ENCODE measurements at places on chromosomes 2 and 18. TPM values are rescaled to one million over a fixed set of nuclear protein-coding genes. Genes with fewer than 3 reads are reported as not detected.

GRCh38 chr2:162938387-162938786 lies 99.8 kb upstream of the KCNH7 start:
- no peak overlapping the region for H3K27ac ChIP-seq
- no peaks in the 10 kb centered on the region for H3K4me1 ChIP-seq
- H3K4me3 ChIP-seq: no peak overlapping the region
- H3K36me3 ChIP-seq: no peaks in the 10 kb centered on the region
- H3K27me3 ChIP-seq: no peaks in the 10 kb centered on the region

DNA sequence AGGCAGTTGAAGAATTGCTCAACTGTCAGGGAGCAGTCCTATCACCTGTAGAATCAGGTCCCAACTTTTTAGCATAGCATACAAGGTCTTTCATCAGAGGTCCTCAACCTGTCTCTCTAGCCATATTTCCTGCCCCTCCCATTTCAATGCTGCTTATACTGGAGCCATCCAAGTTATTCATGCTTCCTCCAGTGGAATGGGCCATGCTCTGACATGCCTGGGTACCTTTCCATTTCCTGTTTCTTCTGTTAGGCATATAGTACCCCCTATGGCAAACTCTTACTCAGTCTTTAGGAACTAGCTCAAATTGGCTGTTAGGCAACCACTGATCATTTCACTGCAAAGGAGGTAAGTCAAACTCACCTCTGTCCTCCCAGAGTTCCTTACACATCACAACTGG lies 51.0 kb upstream of the ABCA12 start:
- H3K27ac ChIP-seq: no peak overlapping the region
- H3K4me1 ChIP-seq: no peaks in the 10 kb centered on the region

DNA sequence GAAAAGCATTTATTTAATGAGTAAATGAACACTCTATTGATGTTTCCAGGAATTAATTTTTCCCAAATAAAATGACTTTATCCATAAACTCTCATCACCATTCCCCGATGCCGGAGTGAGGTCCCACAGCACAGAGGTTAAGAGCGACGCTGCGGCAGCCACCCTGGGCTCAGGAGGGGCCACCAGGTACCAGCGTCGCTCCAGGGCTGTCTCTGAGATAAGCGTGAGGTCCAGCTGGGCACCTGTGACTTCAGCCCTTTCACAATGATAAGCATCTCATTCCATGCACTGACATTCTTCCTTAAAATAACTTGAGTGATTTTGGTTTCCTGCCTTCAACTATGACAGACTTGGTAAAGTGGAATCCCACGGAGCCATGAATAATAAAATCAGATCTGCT lies 182.1 kb downstream of the TWIST2 start:
- H3K4me3 ChIP-seq: no peak overlapping the region
- H3K27ac ChIP-seq: no peak overlapping the region
- DNase-seq: no peak

The GBX2 gene
- total RNA-seq: not detected

The EGR4 gene
- not detected for total RNA-seq

DNA sequence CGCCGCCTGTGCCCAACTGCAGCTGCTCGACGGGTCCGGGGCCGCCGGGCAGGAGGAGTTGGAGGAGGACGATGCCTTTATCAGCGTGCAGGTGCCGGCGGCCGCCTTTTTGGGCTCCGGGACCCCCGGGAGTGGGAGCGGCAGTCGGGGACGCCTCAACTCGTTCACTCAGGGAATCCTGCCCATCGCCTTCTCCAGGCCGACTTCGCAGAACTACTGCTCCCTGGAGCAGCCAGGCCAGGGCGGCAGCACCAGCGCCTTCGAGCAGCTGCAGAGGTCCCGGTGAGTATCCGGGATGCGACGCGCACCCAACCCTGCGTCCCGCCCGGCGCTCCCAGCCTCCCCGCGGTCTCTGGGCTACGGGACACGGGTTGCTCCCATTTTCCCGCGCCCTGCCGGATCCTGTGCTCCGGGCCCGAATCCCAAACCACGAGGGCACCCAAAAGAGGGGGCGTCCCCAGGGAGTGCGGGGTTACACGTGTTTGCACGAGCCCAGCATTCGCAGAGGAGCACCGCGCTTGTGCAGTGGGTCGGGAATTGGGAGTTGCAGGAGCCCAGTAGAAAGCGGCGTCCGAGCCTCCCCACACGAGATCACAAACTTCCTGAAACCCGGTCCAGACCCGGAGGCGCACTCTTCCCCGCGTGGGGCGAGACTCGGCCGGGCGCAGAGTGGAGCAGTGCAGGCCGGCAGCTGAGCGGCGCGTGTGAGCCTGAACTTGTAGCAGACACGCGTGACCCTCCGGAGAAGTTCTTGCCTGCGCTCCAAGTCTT lies 1.2 kb downstream of the CABLES1 start:
- peaks cover 17% of the 10 kb centered on the region for H3K4me1 ChIP-seq
- H3K27me3 ChIP-seq: no peaks in the 10 kb centered on the region
- DNase-seq: peak; percentile 42
- H3K4me3 ChIP-seq: peak overlapping the region; percentile 56
- no peak overlapping the region for H3K27ac ChIP-seq

- no peaks in the 10 kb centered on the region for H3K4me1 ChIP-seq
- no peak for DNase-seq
- H3K27ac ChIP-seq: no peak overlapping the region
- no peaks in the 10 kb centered on the region for H3K27me3 ChIP-seq
- no peak overlapping the region for H3K4me3 ChIP-seq
These were observed 99.5 kb upstream of the GATA6 start for GRCh38 chr18:22069916-22070315.

GRCh38 chr2:186749219-186749618 lies 55.4 kb downstream of the FAM171B start:
- H3K27ac ChIP-seq: no peak overlapping the region
- no peak overlapping the region for H3K4me3 ChIP-seq
- no peak for DNase-seq
- H3K4me1 ChIP-seq: no peaks in the 10 kb centered on the region

DNA sequence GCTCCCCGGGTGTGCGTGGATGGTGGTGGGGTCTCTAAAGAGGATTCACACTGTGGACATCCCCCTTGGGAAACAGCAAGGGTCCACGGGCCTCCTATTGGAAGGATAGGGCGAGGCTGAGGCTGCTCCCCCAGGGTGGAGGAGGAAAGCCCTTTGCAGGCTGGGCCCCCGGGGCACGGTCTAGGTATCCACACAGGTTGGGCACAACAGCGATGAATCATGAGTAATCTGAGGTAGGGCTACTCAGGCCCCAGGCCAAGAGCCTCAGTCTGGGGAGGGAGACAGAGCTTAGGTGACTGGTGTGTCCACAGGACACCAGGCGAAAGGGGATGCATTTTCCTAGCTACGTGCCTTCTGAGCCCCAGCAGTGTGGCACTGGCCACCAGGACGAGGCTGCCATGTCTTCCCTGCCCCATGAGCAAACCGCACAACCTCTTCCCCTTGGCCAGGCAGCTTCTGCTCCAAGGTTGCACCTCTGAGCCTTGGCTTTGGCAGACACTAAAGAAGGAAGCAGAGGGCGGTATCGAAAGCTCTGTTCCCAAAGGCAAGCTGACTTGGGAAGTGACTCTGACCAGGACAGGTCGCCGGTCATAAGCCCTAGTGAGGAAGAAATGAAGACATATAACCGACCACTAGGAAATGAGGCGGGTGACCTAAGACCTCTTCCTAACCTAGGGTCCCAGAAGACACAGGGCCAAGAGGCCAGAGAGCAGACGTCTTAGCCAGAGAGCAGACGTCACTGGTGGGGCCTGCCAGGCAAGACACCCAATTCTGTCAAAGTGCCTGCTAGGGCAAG lies 14.6 kb upstream of the SEMA4C start:
- no peaks in the 10 kb centered on the region for H3K36me3 ChIP-seq
- no peak overlapping the region for H3K4me3 ChIP-seq
- no peaks in the 10 kb centered on the region for H3K27me3 ChIP-seq
- DNase-seq: no peak
- H3K4me1 ChIP-seq: peaks cover 9% of the 10 kb centered on the region
- H3K27ac ChIP-seq: no peak overlapping the region

The RAB27B gene
- 8.9 TPM for total RNA-seq

DNA sequence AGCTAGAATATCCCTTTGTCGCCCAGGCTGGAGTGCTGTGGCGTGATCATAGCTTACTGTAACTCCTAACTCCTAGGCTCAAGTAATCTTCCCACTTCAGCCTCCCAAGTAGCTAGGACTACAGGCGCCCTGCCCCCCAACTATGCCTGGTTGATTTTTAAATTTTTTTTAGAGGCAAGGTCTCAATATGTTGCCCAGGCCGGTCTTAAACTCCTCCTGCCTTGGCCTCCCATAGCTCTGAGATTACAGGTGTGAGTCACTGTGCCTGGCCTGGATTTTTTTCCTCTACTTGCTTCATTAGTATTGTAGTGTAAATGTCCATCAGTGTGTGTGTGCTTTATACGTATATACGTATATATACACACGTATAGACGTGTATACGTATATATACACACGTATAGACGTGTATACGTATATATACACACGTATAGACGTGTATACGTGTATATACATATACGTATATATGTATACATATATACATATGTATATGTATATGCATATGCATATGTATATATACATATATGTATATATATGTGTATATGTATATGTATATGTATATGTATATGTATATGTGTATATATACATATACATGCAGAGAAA lies 124.4 kb downstream of the DIS3L2 start:
- H3K27ac ChIP-seq: no peak overlapping the region
- H3K4me1 ChIP-seq: no peaks in the 10 kb centered on the region
- H3K27me3 ChIP-seq: no peaks in the 10 kb centered on the region
- no peaks in the 10 kb centered on the region for H3K36me3 ChIP-seq

- H3K4me3 ChIP-seq: no peak overlapping the region
- H3K27ac ChIP-seq: no peak overlapping the region
- no peak for DNase-seq
- no peaks in the 10 kb centered on the region for H3K27me3 ChIP-seq
- no peaks in the 10 kb centered on the region for H3K4me1 ChIP-seq
- H3K36me3 ChIP-seq: no peaks in the 10 kb centered on the region
These were observed 42.8 kb downstream of the STK25 start for GRCh38 chr2:241465543-241465942.

GRCh38 chr18:35478520-35479435 lies 19.0 kb downstream of the INO80C start:
- H3K4me3 ChIP-seq: no peak overlapping the region
- H3K27ac ChIP-seq: peak overlapping the region; percentile 75
- DNase-seq: peak; percentile 58
- H3K36me3 ChIP-seq: no peaks in the 10 kb centered on the region
- peaks cover 8% of the 10 kb centered on the region for H3K4me1 ChIP-seq

The MEIS1 gene
- 23.1 TPM for total RNA-seq

The GALNT5 gene
- 52.4 TPM for total RNA-seq

The RNF144A gene
- 13.9 TPM for total RNA-seq

DNA sequence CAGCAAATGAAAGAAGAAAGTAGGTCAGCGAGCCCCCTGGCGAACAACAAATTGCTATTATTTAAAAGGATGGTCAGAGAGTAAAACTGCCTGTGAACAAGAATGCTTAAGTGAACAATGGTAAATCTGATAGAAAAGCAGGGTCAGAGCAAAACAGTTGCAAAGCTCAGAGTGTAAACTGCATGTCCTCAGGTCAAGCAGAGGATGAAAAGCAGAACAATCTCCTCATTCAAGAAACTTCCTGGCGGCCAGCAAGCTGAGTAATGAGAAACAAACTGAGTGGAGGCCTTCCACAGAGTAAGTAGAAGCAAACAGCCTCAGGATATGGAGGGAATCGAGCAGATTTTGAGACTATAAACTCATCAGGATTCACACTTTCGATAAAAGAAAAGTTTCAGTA lies 117.9 kb downstream of the PPP1R1C start:
- no peak for DNase-seq
- H3K4me3 ChIP-seq: no peak overlapping the region
- H3K36me3 ChIP-seq: no peaks in the 10 kb centered on the region
- H3K27me3 ChIP-seq: no peaks in the 10 kb centered on the region
- H3K27ac ChIP-seq: no peak overlapping the region

DNA sequence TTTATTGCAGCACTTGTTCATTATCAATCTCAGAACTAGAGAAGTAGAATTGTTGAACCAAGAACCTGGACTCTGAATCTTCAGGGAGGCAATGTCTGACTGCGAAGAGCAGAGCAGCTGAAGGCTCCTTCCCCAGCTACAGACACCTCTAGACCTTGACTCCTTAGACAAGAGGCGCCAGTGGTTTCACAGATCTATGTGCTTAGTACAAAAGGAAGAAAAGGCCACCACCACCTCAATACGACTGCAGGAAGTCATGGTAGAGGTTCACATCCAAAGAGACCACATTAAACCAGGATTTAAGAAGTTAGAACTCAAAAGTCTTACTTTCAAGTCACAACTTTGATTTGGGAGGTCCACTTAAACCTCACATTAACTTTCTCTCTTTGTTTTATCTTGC lies 158.1 kb upstream of the VRK2 start:
- no peaks in the 10 kb centered on the region for H3K27me3 ChIP-seq
- no peak overlapping the region for H3K27ac ChIP-seq
- H3K4me1 ChIP-seq: no peaks in the 10 kb centered on the region
- H3K4me3 ChIP-seq: no peak overlapping the region
- no peak for DNase-seq

The DNMT3A gene
- total RNA-seq: 44.5 TPM

The SLC11A1 gene
- 1.8 TPM for total RNA-seq

DNA sequence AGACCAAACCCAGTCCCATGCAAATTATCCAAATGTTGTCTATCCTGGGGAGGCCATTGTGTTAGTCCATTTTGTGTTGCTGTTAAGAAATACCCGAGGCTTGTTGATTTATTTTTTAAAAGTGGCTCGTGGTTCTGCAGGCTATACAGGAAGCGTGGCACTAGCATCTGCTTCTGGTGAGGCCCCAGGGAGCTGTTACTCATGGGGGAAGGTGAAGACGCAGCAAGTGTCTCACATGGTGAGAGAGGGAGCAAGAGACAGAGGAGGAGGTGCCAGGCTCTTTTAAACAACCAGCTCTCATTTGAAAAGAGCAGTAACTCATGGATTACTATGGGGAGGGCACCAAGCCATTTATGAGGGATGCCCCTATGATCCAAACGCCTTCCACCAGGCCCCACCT lies 80.3 kb upstream of the ARL4C start:
- no peak overlapping the region for H3K27ac ChIP-seq
- H3K27me3 ChIP-seq: no peaks in the 10 kb centered on the region
- H3K4me3 ChIP-seq: no peak overlapping the region
- no peaks in the 10 kb centered on the region for H3K36me3 ChIP-seq
- H3K4me1 ChIP-seq: no peaks in the 10 kb centered on the region

GRCh38 chr18:68288408-68288807 lies 426.5 kb downstream of the TMX3 start:
- H3K4me1 ChIP-seq: no peaks in the 10 kb centered on the region
- DNase-seq: no peak
- no peak overlapping the region for H3K4me3 ChIP-seq
- no peak overlapping the region for H3K27ac ChIP-seq
- H3K36me3 ChIP-seq: no peaks in the 10 kb centered on the region

The MARCHF4 gene
- 0.58 TPM for total RNA-seq

DNA sequence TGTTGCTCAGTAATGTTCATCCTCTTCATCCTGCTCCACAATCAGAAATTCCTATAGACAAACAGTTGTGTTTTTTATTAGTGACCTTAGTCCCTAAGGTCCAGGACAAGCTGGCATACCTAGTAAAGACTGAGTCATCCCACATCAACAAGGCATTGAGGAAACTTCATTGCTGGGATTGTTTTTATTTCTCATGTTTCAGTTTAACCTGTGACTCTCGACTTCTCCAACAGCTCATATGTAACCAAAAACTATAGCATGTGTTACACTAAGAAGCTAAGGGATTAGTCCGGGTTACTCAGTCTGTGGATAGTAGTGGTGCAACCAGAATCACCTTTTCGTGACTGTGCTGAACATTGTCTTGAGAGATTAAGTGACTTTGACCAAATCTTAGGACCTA lies 292.1 kb downstream of the RDH14 start:
- H3K27ac ChIP-seq: no peak overlapping the region
- no peak overlapping the region for H3K4me3 ChIP-seq
- no peaks in the 10 kb centered on the region for H3K4me1 ChIP-seq
- no peaks in the 10 kb centered on the region for H3K36me3 ChIP-seq
- H3K27me3 ChIP-seq: no peaks in the 10 kb centered on the region

The EVX2 gene
- not detected for total RNA-seq
